ENCODE measurements at places on chromosomes 7 and 10.

GRCh38 chr10:102426803-102427287 is 5.5 kb downstream of the CUEDC2 start:
- no peak for DNase-seq

- DNase-seq, result no peak
These were observed 296.7 kb downstream of the GLRX3 start for GRCh38 chr10:130432850-130433249.

DNA sequence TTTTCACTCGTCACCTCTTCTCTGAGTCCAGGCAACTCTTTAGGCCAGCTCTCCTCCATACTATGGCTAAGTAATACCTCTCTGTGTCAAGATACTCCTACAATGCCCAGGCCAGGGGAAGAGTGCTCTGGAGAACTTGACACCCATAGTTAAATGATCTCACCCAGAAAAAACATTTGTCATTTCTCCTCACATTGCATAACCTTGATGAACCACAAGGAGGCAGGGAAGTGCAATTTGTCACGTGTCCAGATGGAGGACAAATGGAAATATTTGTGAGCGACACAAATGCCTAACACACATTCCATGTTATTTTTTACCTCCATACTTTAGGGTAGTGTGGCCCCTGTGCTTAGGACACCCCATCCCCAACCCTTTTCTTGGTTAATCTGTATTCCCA is 78.3 kb downstream of the HTR7 start:
- DNase-seq, result no peak

GRCh38 chr10:63200431-63200830 is 67.3 kb downstream of the NRBF2 start:
- DNase-seq, result no peak

DNA sequence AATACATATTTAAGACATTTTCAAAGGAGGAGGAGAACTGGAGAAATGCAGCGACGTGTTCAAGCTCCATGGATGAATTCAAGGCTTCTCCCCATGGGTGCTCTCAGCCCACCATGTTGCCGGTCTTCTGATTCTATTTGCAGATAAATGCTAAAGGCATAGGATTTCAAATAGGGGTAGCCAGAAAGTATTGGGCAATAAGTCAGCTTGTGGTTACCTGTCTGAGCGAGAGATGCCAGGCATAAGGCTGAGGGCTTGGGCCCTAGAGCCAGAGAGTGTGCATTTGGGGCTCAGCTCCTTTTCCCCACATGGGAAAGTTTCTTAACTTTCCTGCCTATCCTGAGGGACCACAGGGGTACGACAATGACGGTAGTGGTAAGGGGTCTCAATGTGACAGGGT is 180.0 kb downstream of the PARD3 start:
- no peak for DNase-seq

GRCh38 chr10:62814756-62815380 is 1.3 kb downstream of the EGR2 start:
- no peak for DNase-seq

DNA sequence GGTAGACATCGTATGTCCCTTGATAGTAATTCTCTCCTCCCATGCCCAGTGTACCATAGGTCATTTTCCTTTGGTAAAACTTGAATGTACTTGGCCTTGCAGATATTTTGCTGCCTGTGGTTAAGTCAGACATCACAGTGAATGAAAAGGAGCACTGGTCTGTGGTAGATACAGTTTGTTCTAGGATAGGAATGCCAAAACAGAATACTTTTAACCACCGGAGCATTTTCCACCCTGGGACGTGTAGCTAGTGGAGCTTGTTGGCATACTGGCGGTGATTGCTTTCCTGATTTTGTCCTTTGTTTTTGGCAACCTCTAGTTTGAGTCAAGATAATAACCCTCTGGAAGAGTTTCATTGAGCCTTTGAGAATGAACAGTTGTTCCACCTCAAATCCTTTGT is 92.0 kb upstream of the BMPER start:
- DNase-seq, result no peak

DNA sequence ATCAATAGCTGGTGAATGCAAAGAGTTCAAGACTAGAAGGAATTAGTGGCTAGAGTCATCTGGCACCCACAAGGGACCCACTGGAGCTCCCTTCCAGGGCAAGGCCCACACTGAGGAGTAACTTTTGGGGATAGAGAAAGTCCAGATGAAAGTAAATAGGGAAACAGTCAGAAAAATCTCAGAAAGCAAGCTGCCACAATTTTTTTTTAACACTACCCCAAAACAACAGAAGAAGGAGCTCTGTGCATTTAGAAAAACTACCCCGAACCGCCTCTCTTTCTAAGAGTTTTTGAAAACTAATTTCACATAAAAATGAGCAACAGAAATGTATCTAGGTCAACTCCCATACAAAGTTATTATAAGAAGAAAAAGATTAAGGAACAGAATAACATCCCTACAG is 42.2 kb downstream of the AOAH start:
- DNase-seq, result no peak

- DNase-seq, result no peak
These were observed 236.7 kb downstream of the PHF14 start for GRCh38 chr7:11210374-11210773.

- DNase-seq, result no peak
These were observed 19.6 kb upstream of the GTPBP4 start for GRCh38 chr10:968546-969199.

GRCh38 chr7:3242398-3242972 is 58.6 kb upstream of the SDK1 start:
- DNase-seq, result no peak

DNA sequence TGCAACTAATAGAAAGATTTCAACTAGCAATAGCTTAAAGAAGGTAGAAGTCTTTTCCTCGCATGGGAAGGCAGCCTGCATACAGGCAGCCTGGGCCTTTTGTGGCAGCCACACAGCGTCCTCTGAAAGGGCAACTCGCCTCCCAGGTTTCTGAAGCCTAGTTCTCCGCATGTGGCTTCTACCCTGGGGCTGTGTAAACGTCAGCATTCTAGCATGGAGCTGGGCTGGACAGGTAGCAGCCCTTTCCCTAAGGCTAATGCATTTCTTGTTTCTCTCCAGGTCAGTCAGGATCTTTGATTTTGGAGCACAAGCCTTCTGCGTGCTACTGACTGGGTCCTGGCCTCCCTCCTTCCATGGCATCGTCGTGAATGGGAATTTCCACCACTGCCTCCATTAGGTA is 23.8 kb upstream of the SEC61G start:
- DNase-seq, result no peak

DNA sequence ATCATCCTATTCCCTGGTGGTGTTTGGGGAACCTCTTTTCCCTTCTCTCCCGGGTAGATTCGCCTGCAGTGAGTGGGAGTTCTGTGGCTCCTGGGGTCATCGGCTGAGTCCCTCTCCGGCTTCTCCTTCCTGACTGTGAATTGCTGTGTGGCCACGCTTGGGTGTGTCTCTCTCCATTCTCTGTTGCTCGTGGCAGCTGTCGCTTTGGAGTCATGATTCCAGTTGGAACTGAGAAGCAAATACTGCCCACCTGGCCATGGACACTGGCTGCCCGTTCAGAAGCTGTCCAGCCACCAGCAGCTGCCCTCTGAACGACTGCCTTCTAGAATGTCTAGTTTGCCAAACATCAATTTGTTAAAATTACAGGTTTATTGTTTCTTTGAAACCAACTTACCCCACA is 23.1 kb upstream of the PITRM1 start:
- no peak for DNase-seq

DNA sequence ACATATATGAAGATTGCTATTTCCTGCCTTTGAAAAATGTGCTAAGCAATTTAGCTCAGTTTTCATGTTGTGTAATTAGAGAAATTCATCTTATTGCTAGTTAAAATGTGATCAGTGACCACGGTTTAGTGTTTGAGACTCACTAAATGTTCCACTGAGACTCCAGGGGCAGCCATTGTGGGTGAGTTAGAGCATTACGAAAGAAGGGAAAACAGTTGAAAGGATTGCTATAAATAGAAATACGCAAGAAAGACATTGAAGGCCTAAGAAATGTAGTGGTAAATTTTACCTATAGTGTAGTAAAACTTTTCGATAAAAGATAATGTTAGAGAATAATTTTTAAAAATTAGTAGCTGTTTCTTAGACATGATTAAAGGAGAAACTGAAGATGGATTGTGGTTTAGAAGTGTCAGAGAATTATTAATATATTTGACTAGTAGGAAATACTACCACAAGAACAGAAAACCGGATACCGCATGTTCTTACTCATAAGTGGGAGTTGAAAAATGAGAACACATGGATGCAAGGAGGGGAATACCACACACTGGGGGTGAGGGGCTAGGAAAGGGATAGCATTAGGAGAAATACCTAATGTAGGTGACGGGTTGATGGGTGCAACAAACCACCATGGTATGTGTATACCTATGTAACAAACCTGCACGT is 394.5 kb downstream of the SEMA3D start:
- no peak for DNase-seq

- no peak for DNase-seq
These were observed 1.2 kb upstream of the PLCE1 start for GRCh38 chr10:93992400-93993030.

DNA sequence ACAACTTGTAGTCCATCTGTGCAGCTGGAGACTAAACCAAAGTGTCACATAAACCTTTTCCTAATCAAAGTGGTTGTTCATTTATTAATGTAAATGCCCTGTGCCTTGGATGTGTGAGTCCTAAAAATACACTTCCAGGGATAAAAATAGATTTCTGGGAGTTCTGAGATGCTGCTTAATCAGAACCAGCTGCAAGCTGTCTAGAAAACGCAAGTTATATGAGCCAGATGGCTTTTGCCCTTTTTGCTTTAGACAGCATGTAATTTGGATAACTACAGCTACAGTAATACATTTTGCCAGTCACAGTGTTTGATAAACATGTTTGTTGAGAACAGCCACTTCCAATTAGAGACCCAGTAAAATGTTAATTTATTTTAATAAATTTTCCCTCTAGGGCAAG is 185.1 kb upstream of the PRPS1L1 start:
- DNase-seq, result no peak

GRCh38 chr10:30366351-30366750 is 17.3 kb upstream of the MTPAP start:
- no peak for DNase-seq

DNA sequence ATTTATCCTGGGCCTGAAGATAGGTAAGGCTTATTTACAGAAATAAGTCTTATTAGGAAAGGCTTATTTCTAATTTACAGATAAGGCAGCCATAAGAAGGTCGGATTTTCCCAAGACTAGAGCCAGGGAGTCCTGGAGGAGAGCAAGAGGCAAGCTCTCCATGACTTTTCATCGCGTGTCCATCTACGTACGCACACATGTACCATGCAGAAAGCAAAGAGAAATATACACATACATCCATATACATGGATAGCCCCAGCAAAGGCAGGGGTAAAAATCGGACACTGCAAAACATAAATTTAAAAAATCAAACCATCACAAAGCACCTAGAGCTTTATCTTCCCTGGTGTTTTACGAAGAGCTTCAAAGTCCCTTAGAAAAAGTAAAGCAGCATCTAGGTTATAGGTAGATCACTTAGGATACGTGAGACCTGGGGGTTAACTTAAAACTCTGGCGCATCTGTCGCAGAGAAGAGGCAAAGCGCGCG is 25.8 kb upstream of the ZRANB1 start:
- no peak for DNase-seq

DNA sequence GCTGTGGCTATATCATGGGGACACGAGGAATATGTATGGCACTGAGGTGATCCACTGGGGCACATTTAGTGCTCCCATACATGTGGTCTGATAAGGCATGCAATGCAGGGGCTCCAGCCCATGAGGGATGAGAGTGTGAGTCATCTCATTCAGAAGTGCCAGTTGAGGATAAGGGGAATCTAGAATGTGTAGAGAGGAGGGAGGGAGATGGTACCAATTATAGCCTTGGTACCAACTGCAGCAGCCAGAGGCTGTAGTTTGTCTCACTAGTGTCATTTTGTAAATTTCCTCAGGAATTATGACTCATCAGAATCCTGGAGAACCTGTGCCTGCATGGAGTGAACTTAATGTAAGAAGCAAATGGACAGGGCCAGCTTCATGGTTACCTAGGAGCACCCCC is 46.2 kb downstream of the LAMB4 start:
- DNase-seq, result no peak

DNA sequence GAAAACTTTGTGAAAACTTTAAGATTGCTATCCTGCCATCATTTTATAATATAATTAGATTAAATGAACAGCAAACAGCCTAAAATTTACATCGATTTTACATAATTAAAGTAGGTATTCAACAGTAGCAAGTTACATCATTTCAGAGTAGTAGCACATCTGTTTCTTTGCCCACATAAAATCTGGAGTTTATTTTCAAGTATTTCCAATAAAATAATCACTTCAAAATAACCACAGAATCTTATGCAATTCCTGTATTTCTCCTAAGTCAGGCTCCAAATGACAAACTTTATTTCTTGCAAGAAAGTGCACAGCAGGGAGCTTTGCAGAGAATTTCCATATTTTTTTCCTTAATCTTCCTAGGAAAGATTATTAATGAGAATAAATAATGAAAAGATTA is 82.6 kb downstream of the CUBN start:
- no peak for DNase-seq

DNA sequence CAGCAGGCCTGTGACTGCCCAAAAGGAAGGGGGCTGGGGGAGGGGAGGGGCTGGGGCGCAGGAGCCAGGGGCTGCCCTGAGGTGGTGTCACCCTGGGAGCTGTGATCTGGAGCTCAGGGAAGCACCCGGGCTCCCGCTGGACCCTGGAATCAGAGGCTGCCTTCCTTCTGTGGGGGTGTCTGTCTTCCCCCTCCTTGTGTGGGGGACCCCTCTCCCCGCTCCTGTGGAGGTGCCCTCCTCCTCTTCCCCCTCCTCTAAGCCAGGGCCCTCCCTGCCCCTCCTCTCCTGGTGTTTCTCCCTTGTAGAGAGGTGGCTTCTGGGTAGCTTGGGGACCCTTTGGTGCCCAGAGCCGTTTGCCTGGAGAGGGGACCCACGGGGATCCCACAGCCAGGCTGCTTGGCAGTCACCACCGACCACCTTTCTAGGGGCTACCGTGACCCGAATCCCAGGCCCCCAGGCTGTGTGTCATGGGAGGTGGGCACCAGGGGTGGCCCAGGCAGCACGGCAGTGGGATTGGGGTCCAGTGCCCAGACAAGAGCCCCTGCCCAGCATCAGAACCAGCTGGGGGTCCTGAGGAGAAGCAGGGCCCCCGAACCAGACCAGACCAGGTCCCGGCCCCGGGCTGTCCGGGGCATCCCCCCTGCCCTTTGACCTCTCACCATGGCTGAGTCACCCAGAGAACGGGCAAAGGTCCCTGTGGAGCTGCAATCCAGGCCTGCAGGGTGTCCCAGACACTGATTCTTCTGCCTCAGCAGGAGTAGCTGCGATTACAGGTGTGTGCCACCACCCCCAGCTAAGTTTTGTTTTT is 741 bp downstream of the PRAP1 start:
- no peak for DNase-seq

DNA sequence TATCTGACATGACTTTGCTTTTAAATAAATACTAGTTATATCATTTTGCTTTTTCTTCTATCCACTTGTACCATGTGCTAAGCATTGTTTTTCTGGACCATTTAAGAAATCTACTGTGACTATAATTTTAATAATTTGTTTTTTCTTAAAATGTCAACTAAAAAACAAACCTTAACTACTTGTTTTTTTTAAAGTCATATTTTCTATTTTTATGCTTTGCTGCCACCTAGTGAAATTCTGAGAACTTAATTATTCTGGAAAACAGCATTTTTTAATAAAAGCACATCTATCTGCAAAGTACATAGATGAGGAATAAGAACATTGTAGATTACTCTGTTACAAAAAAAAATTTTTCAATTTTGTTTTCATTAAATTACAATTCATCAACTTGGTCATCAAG is 47.4 kb downstream of the ORC5 start:
- DNase-seq, result no peak

- DNase-seq, result peak; percentile 51
These were observed 155.7 kb downstream of the PTPRN2 start for GRCh38 chr7:158431941-158432347.

- no peak for DNase-seq
These were observed 169.3 kb upstream of the PRSS1 start for GRCh38 chr7:142579946-142580345.

GRCh38 chr7:154817224-154817896 is 185.6 kb downstream of the PAXIP1 start:
- DNase-seq, result no peak
